ENCODE measurements at places on chromosomes 2 and 18. TPM values are rescaled to one million over a fixed set of nuclear protein-coding genes. Genes with fewer than 3 reads are reported as not detected.

Gene SPR
- total RNA-seq: 31.0 TPM

Gene FNDC4
- 6.8 TPM for total RNA-seq

Gene ACMSD
- not detected for total RNA-seq

Gene TEKT4
- total RNA-seq: not detected

Gene TUBA4A
- total RNA-seq: 58.9 TPM

Gene SAG
- total RNA-seq: not detected

Gene MAL
- 20.6 TPM for total RNA-seq

Gene ANTXR1
- 49.0 TPM for total RNA-seq

Gene ARHGEF33
- total RNA-seq: 1.4 TPM

Gene TUBB8B
- not detected for total RNA-seq

Gene RAB6C
- total RNA-seq: not detected

DNA sequence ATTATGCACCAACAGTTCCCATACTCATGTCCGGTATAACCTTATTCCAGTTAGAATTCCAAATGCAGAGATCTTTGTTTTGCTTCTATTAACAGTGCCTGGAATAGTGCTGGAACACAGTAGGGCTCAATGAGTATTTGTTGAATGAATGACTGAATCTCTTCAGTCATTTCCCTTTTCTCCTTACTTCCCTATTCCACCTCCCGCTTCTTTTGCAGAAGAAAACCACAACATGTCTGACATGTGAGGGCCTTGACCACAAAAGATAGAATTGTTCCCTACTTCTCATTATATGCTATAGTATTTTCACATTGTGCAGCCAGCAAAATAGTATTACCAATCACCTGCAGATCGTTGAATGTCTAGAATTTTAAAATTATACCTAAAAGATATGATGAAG is 19.5 kb upstream of the HNRNPLL start:
- no peaks in the 10 kb centered on the region for H3K36me3 ChIP-seq
- H3K4me1 ChIP-seq: peaks cover 16% of the 10 kb centered on the region
- no peak overlapping the region for H3K4me3 ChIP-seq
- H3K27ac ChIP-seq: no peak overlapping the region

- no peaks in the 10 kb centered on the region for H3K36me3 ChIP-seq
- H3K4me3 ChIP-seq: no peak overlapping the region
- no peak overlapping the region for H3K27ac ChIP-seq
- no peak for DNase-seq
- no peaks in the 10 kb centered on the region for H3K27me3 ChIP-seq
Measured at GRCh38 chr2:2041256-2041824, 289.7 kb downstream of the MYT1L start.

- no peaks in the 10 kb centered on the region for H3K36me3 ChIP-seq
- DNase-seq: no peak
Measured at GRCh38 chr2:31033032-31033431, 105.2 kb downstream of the GALNT14 start.

GRCh38 chr2:126906781-126907180 is 8.1 kb downstream of the TEX51 start:
- no peaks in the 10 kb centered on the region for H3K4me1 ChIP-seq
- no peak overlapping the region for H3K4me3 ChIP-seq
- no peaks in the 10 kb centered on the region for H3K27me3 ChIP-seq
- no peaks in the 10 kb centered on the region for H3K36me3 ChIP-seq
- no peak overlapping the region for H3K27ac ChIP-seq

DNA sequence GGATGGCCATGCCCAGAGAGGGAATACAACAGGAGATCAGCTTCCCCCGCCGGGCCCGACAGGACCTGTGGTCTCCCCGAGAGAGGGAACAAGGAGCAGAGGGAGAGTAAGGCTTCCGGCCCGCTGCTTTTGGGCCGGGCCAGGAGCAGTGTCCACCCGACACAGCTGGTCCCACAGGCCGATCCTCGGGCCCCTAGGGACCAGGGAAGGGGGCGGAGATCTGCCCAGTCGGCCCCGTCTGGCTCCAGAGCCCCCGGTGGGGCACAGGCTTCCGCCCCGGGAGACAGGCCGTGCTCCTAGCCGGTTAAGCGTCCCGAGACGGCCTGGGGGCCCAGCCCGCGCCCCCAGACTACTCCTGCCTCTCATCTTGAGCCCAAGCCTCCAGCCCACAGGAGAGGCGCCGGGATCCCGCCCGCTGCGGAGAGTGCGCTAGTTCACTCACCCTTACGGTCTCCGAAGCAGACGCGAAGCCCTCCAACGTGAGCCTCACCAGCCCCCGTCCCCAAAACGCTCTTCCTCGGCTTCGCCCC is at the start of gene MCFD2:
MCFD2 (minus strand) TSS at position 526 of the 530 bp plus-strand sequence. CDS start 6,635 bp downstream, outside the sequence.
- H3K27me3 ChIP-seq: no peaks in the 10 kb centered on the region
- H3K4me1 ChIP-seq: peaks cover 28% of the 10 kb centered on the region
- H3K4me3 ChIP-seq: peak within 1 kb of the TSS; percentile 95
- peak; percentile 81 for DNase-seq
- peaks cover 10% of the 10 kb centered on the region for H3K36me3 ChIP-seq

- no peak for DNase-seq
- H3K27ac ChIP-seq: no peak overlapping the region
- H3K4me1 ChIP-seq: no peaks in the 10 kb centered on the region
- no peak overlapping the region for H3K4me3 ChIP-seq
- peaks cover 3% of the 10 kb centered on the region for H3K27me3 ChIP-seq
Measured at GRCh38 chr2:103161456-103162289, 399.8 kb downstream of the TMEM182 start.

DNA sequence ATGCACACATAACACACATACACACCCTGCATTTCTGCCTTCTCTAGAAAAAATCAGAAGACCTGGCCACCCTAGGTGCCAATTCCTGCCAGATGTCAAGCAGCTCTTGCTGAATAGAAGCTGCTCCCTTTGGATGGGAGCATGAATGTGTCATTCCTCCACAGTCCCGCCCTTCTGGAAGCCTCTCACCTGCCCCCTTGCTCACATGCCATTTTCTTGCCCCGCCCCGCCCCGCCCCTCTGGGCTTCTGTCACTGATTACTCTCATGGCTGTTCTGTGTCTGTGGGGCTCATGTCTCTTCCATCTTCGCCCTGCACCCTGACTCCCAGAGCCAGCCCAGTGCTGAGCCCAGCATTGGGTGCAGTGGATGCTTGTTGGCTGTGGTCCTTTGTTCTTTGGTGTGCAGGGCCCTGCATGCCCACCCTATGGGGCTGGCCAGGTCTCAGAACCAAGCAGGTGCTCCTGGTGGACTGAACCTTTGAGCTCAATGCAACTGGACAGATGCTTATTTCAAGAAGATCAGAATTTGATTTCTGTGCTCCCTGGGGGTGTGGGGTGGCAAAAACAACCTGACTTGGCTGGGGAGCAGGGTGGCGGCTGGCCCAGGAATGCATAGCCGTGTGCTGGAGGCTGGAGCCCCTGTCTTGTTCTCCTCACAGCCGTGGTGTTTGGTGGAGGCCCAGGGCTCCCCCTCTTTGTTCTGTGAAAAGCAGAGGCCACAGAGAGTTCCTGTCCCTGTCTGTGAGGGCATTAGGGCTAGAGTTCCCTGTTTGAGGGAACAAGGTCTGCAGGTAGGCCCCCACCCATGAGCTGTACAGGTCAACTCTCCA is 140.6 kb upstream of the GLI2 start:
- no peak for DNase-seq
- no peaks in the 10 kb centered on the region for H3K27me3 ChIP-seq
- no peak overlapping the region for H3K4me3 ChIP-seq
- peaks cover 8% of the 10 kb centered on the region for H3K4me1 ChIP-seq
- H3K36me3 ChIP-seq: no peaks in the 10 kb centered on the region

GRCh38 chr2:128606837-128607236 is 288.2 kb upstream of the HS6ST1 start:
- no peaks in the 10 kb centered on the region for H3K36me3 ChIP-seq
- DNase-seq: peak; percentile 30
- H3K4me1 ChIP-seq: no peaks in the 10 kb centered on the region
- no peak overlapping the region for H3K27ac ChIP-seq
- H3K4me3 ChIP-seq: no peak overlapping the region

DNA sequence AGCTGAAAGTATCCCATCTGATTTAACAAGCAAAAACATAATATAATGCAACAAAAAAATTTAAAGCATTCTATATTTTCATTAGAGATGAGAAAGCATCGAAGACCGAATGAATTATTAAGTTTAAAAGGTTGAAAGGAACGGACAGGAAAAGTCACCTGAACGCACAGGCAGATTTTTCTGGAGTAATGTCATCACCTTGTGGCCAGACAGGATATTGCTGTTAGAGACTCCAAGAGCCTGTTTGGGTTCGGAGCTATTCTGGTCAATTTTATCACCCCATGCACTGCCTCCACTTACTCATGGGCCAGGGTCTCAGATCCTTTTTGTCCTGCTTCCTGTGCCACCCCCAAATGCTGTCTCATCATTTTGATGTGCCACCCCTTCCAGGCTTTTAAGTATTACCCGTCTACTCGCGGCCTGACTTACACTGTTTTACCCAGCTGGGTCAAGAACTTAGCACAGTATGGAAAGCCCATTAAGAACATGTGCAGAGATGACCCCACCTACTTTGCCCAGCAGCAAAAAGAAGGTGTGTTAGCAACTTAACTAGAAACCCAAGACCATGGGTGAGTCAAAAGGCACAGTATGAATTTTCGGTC is 27.3 kb downstream of the GKN2 start:
- no peak for DNase-seq
- H3K27me3 ChIP-seq: no peaks in the 10 kb centered on the region
- no peaks in the 10 kb centered on the region for H3K36me3 ChIP-seq
- no peak overlapping the region for H3K27ac ChIP-seq
- no peak overlapping the region for H3K4me3 ChIP-seq

DNA sequence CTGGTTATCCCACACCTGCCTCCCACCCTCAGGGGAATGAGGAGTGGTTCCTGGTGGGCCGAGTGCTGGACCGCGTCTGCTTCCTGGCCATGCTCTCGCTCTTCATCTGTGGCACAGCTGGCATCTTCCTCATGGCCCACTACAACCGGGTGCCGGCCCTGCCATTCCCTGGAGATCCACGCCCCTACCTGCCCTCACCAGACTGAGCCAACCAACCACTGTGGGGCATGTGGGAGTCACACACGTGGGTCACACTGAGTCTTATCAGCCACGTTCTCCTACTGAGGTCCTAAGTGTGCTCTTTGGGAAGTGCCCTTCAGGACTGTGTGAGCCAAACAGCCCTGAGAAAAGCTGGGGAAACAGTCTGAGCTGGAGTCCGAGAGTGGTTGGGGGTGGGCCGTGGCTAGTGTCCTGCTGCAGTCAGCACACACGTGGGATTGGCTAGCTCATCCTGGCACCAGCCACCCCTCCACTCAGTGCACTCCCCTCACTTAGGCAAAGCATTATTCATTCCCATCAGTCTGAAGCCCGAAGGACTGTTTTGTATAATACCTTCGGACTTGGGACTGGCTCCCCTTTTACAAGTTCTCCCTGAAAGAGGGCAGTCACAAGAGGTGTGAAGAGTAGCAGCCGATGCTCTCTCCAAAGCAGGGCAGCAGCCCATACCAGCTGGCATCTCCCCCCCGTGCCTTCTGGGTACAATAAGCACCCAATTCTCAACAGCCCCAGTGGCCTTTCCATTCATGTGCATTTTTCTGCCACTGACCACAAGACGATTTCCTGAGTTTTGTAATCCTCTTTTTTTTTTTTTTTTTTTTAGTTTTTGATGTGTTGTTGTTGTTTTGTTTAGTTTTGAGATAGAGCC is 4.6 kb downstream of the TIGD1 start:
- H3K36me3 ChIP-seq: no peaks in the 10 kb centered on the region
- no peak overlapping the region for H3K27ac ChIP-seq
- peak; percentile 45 for DNase-seq
- H3K4me1 ChIP-seq: no peaks in the 10 kb centered on the region
- no peak overlapping the region for H3K4me3 ChIP-seq

- DNase-seq: no peak
- H3K36me3 ChIP-seq: no peaks in the 10 kb centered on the region
- no peak overlapping the region for H3K27ac ChIP-seq
- no peak overlapping the region for H3K4me3 ChIP-seq
- no peaks in the 10 kb centered on the region for H3K4me1 ChIP-seq
- H3K27me3 ChIP-seq: no peaks in the 10 kb centered on the region
Measured at GRCh38 chr18:49597157-49597931, 35.5 kb downstream of the LIPG start.

GRCh38 chr18:293536-293935 is 25.7 kb upstream of the THOC1 start:
- H3K36me3 ChIP-seq: no peaks in the 10 kb centered on the region
- no peaks in the 10 kb centered on the region for H3K27me3 ChIP-seq
- H3K4me1 ChIP-seq: no peaks in the 10 kb centered on the region
- no peak overlapping the region for H3K27ac ChIP-seq
- no peak overlapping the region for H3K4me3 ChIP-seq
- DNase-seq: no peak

GRCh38 chr2:214489702-214490101 is 78.8 kb downstream of the VWC2L start:
- no peaks in the 10 kb centered on the region for H3K36me3 ChIP-seq
- H3K4me3 ChIP-seq: no peak overlapping the region
- no peak for DNase-seq
- H3K27ac ChIP-seq: no peak overlapping the region
- no peaks in the 10 kb centered on the region for H3K27me3 ChIP-seq

GRCh38 chr2:60958361-60958760 is 59.2 kb upstream of the PEX13 start:
- H3K36me3 ChIP-seq: peaks cover 9% of the 10 kb centered on the region
- H3K27ac ChIP-seq: no peak overlapping the region
- DNase-seq: no peak
- no peaks in the 10 kb centered on the region for H3K4me1 ChIP-seq

DNA sequence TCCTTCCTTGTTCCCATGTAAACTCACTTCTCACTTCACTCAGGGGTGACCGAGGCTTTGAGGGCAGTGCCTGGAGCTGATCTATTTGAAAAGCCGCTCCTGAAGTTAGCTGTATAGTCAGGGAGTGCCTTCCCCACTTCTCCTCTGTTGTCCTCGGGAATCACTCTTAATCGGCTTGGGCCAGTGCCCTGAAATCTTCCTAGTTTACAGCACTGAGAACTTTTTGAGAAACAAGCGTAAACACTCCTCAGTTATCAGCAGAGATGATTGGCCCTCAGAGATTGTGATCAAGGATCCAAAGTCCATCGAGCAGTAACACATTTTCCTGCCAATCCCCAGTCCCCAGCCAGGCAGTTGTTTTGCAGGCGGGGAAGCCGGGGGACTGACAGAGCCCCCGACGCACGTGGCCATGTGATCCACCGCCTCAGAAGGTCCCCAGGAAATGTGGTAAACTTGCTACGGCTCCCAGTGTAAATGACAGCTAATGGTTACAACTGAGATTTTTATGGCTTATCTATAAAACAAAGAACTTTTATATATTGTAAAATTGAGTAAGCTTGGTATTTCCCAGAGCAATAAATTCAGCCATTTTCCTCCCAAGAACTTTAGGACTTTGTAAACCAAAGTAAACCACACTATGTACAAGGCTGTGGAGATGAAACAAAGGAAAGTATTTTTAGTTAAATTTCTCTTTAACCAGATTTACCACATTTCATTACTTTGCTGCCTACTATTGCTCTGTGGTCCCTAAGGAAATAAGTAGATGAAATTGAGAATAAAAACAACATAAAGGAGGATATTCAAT is 53.5 kb downstream of the C18orf63 start:
- no peak overlapping the region for H3K27ac ChIP-seq
- no peak overlapping the region for H3K4me3 ChIP-seq
- H3K4me1 ChIP-seq: no peaks in the 10 kb centered on the region
- no peaks in the 10 kb centered on the region for H3K27me3 ChIP-seq
- no peak for DNase-seq

GRCh38 chr2:156486147-156486546 is 50.0 kb downstream of the GPD2 start:
- no peaks in the 10 kb centered on the region for H3K4me1 ChIP-seq
- no peak overlapping the region for H3K4me3 ChIP-seq
- no peaks in the 10 kb centered on the region for H3K36me3 ChIP-seq
- no peaks in the 10 kb centered on the region for H3K27me3 ChIP-seq
- no peak overlapping the region for H3K27ac ChIP-seq

- H3K27me3 ChIP-seq: no peaks in the 10 kb centered on the region
- H3K4me3 ChIP-seq: no peak overlapping the region
- no peak for DNase-seq
- no peak overlapping the region for H3K27ac ChIP-seq
- H3K4me1 ChIP-seq: no peaks in the 10 kb centered on the region
Measured at GRCh38 chr18:22410126-22410525, 7.6 kb downstream of the CTAGE1 start.
